Stimulated activated CD4-positive, alpha-beta T cell treated with anti-CD3 and anti-CD28 coated beads, TNF-alpha, amount 100 ng/mL, for 4 hours (primary cell): ENCODE measurements at places on chromosomes 5 and 9.
A peak's percentile ranks its signal among the peaks of the same experiment; 100 is the strongest.

DNA sequence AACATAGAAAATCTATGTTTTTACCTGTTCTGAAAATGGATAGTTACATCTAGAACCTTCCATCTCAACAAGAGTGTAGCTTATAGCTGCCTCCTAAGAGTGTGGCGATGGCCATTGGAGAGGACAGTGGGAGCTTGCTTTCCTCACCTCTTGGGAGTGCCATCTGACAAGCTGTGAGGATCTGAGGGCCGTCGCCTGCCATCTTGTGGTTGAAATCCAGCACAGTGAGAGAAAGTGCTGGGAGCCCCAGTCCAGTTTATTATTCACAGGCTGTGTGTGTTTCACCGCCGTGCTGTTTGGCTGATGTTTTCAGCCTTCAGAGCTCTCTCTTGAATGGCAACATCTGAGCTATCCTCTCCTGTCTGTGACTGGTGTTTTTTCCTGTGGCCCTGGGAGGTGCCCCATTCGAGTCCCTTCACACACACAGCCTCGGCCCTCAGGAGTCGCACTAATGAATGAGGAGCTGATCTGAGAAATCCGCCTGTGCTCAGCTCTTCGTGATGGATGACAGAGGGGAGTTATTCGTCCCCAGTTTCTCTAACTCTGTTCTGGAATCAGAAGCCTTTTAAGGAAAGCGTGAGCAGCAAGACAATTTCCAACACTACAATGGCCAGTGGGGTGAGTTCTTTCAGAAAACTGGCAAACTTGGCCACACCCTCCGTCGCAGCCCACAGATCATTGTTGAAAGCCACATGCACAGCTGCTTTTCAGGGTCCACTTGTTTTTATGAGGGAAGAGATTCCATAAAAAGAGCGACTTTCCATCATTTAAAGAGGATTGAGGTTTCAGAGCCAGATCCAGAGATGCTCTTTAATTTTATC lies 170.3 kb downstream of the PDZD2 start:
- no peak for DNase-seq

- DNase-seq, result no peak
Measured at GRCh38 chr9:87889882-87890252, 7.2 kb downstream of the SPATA31E1 start.

GRCh38 chr9:134602547-134603362 lies 38.8 kb upstream of the COL5A1 start:
- no peak for DNase-seq

DNA sequence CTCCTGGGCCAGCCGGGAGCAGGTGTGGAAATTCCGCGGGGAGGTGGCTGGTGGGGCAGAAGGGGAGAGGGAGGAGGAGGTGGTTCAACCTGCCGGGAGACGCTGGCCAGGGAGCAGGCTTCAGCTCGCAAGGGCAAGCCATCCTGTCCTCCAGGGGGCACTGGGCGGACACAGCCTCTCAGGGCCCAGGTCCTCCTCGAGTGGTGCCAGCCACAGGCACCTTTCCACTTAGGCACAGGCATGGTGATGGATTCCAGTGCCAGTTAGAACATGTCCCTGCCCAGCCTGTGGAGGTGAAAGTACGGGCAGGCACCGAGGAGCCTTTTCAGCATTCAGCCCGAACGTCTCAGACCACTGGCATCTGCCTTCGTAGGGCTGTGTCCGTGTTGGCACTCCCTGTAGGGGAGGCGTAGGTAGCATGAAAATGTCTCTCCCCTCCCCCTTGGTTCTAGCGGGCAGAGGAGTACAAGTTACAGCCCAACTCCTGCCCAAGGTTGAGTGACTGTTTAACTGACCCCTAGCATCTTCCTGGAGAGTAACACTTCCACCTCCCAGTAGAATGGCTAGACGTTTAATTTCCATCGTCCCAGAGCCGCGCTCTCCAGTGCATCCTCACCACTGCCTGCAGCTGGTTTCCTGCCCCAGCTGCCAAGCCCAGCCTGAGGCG lies 48.9 kb downstream of the DAB2IP start:
- no peak for DNase-seq

- no peak for DNase-seq
Measured at GRCh38 chr5:13189532-13189931, 755.0 kb downstream of the DNAH5 start.

GRCh38 chr9:94941211-94941875 lies 214.8 kb downstream of the AOPEP start:
- no peak for DNase-seq

DNA sequence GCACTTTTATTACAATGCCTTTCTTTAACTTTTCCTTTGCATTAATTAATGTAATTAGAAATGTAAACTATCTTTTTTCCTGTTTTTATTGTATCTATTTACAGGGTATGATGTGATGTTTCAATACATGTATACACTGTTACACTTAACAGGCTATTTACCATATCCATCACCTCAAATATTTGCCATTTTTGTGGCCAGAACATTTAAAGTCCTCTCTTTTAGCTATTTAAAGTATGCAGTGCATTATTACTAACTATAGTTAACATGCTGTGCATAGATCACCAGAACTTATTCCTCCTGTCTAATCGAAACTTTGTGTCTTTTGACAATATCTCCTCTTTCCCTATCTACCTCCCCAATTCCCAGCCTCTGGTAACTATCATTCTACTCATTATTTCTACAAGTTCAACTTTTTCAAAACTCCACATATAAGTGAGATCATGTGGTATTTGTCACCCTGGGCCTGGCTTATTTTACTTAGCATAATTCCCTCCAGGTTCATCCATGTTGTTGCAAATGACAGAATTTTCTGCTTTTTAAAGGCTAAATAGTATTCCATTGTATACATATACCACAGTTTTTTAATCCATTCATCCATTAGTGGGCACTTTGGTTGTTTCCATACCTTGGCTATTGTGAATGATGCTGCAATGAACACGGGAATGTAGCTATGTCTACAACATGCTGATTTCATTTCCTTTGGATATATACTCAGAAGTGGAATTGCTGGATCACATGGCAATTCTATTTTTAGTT lies 32.8 kb downstream of the OR2K2 start:
- DNase-seq, result no peak

GRCh38 chr5:6631441-6631840 lies 1.4 kb downstream of the NSUN2 start:
- no peak for DNase-seq

GRCh38 chr5:100252944-100253343 lies 282.2 kb upstream of the FAM174A start:
- DNase-seq, result no peak

DNA sequence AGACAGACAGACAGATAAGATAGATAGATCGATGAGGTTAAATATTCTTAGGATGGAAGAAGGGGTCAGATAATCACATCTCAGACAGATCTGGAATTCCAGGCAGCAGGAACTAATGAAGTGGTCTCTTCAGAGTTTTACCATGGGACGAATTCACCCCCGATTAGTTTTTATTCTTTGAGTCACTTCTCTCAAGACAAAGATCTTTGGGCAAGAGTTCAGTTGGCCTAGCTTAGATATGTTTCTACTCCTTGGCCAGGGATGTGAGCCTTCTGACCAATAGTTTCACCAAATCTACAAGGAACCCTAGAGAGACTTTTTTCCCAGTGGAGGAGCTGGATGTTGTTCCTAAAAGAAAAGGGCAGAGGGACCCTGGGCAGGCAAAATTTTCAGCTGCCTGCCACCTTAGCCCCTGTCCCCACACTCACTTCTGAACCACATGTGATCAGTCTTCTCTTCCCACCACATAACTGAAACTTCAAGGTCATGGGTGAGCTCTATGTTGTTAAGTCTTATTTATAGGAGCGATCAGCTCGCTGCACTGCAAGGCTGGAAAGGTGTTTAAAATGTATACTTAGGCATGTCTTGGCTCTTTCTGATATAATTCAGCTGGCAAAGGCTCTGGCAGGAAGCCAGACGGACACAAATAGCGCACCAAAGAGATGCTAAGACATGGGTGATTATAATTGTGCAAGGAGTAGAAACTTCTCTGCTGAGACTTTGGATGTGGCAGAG lies 132.9 kb downstream of the PALM2AKAP2 start:
- DNase-seq, result no peak

- no peak for DNase-seq
Measured at GRCh38 chr9:126563556-126563955, 50.2 kb upstream of the LMX1B start.

DNA sequence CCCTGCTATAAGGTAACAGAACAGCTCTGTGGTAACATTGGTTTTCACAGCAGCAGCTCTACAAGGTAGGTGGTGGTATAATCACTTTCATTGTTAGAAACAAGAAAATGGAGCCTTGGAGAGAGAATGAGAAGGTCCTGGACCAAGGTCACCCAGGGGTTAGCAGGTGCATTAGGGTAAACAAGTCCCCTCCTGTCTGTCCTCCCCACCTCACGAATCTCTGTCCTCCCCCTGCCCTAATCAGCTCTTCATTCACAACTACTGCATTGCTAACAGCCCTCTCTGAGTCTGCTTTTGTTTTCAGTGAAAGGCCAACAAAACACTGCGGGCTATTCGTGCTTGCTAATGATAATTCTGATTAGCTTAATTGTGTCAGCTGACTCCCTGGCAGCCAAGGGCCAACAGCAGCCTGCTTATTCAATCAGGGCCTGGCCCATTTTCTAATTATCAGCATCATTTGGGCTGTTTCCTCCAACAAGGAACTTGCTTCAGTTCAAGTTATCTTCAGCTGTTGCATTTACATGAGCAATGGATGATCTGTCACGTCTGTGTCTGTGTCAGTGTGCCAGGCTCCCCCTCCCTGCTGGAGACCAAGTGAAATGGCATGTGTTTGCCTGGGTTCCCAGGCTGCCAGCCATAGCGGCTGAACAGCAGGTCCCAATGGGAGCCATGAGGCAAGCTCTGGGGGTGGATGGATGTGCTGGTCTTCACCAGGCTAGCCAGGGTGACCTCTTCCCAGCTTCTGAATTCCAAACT lies 56.7 kb upstream of the EQTN start:
- no peak for DNase-seq

- no peak for DNase-seq
Measured at GRCh38 chr9:120256146-120256545, 323.8 kb downstream of the CDK5RAP2 start.

- DNase-seq, result no peak
Measured at GRCh38 chr5:111934511-111934910, 177.5 kb upstream of the NREP start.

DNA sequence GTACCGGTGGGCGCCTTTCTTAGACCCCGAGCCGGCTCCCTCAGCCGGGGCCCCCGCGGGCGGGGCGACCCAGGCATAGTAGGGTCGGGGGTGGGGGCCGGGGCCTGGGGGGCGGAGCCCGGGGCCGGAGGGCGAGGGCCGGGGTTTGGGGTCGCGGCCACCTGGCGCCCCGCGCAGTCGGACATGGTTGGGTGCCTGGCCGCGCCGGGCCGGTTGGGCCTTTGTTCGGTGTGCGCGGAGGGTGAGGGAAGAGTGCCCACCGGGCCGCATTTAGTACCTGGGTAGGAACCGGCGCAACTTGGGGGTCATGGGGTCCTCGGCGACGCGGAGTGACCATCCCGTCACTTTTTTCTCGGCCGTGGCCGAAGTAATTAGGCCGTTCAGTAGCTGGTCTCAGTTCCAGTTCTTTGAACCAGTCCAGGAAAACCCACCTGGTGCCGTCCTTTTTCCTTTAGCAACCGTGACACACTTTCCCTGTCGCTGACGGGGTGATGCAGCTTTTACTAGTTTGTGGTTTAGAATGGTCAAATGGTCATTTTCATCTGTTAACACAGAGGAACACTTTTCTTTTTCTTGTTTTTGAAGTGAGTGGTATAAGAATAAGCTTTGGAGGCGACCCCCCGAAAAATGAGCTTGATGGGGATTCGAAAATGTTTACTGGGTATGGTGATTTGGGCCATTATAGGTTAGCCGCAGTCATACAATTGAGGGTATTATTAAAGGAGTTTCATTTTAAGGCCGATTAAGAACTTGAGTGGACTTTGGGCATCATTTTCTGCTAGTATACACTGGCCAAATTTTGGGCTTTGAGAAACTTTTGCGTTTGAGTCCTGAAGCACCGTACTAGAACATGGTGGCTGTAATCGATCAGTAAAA lies 589 bp downstream of the CKS2 start:
- DNase-seq, result peak; percentile 9

DNA sequence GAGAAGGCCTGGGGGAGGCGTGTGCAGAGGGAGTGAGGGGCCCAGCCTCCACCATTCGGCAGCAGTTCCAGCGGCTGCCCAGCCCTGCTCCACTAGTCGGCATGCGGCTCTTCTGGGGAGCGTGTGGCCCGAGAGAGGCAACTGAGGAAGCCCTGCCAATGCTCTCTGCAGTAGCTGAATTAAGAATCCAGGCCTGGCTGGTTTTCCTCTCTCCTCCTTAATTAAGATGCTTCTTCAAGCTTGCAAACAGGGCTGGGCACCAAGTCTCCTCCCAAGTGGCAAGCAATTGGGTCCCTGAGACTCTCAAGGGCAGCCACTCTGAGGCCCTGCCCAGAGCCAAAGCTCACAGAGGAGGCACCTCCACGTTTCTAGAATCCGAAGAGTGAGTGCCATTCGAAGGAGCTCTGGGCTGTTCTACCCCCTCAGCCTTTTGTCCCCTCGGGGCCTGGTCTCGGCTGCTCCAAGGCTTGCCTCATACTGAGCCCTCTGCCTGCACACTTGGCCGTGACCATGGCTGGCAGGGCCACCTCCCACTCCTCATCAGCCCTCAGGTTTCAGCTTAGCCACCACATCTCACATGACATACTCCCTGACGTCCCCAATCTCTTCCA lies 75.4 kb upstream of the LRRTM2 start:
- no peak for DNase-seq

- no peak for DNase-seq
Measured at GRCh38 chr5:87671146-87671545, 258.4 kb upstream of the CCNH start.

GRCh38 chr5:137792303-137792702 lies 38.1 kb upstream of the HNRNPA0 start:
- no peak for DNase-seq

DNA sequence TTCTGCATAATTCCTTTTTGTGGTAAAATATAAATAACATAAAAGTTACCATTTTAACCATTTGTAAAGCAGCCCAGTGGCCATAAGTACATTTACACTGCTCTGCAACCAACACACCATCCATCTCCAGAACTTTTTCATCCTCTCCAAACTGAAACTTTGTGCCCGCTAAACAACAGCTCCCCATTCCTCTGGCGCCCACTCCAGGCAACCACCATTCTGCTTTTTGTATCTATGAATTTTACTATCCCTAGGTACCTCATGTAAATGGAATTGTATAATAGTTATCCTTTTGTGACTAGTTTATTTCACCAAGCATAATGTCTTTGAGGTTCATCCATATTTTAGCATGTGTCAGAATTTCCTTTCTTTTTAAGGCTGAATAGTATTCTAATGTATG lies 141.1 kb downstream of the DMXL1 start:
- DNase-seq, result no peak

GRCh38 chr5:121863753-121864285 lies 12.1 kb downstream of the FTMT start:
- no peak for DNase-seq

- DNase-seq, result no peak
Measured at GRCh38 chr5:51544031-51544785, 161.0 kb downstream of the ISL1 start.
